ENCODE measurements at places on chromosomes 12 and 14.

DNA sequence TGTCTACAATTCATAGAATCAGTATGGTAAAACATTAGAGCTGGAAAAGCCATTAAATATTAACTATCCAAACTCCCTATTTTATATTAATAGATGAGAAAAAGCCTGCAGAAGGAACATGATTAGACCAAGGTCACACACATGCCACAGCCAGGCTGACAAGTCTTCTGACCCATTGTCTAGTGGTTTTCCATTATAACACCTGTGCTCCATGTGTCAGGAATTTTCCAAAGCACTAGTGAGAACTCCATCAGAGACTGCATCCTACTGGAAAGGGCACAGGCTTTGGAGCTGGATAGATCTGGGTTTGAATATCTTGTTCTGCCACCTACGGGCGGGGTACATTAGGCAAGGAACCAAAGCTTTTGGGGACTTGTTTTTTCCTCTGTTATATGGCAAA, 325.5 kb downstream of the RAD51B start:
- DNase-seq = no peak

- DNase-seq = no peak
Observed at GRCh38 chr14:56676042-56676441, 96.4 kb downstream of the TMEM260 start.

- DNase-seq = no peak
Observed at GRCh38 chr12:38903596-38903995, 1.8 kb downstream of the CPNE8 start.

GRCh38 chr12:106135075-106135474, 3.7 kb downstream of the NUAK1 start:
- no peak for DNase-seq

- no peak for DNase-seq
Observed at GRCh38 chr12:65307169-65307501, 28.7 kb downstream of the MSRB3 start.

- no peak for DNase-seq
Observed at GRCh38 chr14:60566101-60566500, 57.2 kb downstream of the SIX6 start.

DNA sequence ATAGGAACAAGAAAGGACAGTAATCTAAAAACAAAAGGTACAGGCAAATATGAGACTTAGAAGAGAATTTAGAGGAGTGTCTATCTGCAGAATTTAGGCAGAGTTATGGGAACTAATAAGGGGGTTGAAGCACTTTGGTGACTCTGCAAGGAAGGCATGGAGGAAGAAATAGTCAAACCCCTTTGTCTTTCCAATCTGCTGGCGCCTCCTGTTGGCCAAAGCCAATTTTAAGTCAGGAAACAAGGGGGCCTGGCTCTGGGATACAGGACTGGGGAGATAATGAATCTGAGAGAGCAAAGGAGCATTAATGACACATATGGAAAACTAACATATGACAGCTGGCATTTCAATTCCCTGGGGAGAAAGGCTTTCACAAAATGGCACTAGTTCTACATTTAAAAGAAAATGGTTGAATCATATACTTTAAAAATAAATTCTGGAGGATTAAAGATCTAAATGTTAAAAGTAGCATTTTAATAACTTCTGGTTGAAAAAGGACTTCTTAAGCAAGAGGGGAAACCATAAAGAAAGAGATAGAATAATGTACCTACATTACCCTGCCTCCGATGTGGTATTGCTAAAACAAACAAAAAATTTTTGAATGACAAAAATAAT, 48.5 kb upstream of the CSRP2 start:
- DNase-seq = peak; percentile 60

DNA sequence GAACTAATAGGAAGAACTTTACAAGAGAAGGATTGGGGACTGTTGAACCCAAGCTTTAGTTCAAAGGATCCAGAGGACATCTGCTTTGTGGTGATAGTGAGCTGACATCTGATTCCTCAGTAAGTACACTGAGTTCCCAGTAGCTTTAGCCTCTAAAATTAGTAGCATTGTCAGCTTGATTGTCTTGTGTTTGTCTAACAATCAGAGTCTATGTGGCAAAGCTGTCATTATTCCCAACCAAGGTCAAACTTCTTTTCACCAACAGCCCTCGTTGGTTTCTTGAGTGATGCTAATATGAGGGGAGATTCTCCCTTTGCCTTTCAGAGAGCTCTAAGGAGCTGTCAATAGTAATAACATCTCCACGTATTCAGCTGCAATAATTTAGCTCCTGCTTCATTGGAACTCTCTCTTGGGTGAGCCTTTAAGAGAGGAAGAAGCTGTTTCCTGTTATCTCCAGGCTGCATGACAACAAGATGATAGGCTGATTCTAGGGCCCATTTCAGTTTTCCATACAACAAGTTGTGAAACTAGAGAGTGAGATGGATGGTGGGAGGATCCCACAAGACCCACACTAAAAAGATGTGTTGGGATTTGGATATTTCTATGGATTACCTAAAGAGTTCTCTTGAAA, 46.7 kb downstream of the TGFB3 start:
- no peak for DNase-seq

DNA sequence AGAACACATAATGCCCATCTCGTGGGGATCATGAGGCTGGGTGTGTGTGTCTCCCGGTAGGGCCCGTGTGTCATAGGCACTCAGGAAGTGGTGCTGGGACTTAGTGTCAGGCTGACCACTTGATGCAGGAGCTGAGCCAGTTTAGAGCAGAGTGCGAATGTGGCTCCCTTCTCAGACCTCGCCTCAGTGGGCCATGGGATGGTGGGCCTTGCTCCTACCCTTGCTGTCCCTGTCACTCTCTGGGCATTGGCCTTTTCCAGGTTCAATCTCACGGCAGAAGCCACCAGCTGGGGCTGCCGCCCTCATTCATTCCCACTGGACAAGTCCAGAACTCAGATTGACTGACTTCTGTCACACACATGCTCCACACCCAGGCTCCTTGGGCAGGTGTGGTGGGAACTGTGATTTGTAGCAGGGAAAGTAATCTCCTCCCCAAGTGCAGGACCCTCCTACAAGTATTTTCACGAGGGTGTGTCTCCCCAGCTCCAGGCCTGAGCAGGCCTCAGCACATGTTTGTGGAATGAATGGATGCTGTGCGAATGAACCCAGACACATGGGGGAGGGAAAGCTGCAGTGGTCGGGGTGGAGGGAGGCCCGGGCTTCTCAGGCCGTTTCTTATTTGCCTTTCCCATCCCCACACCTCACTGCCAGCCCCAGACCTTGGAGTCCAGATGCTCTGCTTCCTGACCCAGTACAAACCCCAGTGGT, 54.9 kb downstream of the BEGAIN start:
- DNase-seq = no peak

- DNase-seq = no peak
Observed at GRCh38 chr12:65632131-65632855, 192.0 kb upstream of the HMGA2 start.

DNA sequence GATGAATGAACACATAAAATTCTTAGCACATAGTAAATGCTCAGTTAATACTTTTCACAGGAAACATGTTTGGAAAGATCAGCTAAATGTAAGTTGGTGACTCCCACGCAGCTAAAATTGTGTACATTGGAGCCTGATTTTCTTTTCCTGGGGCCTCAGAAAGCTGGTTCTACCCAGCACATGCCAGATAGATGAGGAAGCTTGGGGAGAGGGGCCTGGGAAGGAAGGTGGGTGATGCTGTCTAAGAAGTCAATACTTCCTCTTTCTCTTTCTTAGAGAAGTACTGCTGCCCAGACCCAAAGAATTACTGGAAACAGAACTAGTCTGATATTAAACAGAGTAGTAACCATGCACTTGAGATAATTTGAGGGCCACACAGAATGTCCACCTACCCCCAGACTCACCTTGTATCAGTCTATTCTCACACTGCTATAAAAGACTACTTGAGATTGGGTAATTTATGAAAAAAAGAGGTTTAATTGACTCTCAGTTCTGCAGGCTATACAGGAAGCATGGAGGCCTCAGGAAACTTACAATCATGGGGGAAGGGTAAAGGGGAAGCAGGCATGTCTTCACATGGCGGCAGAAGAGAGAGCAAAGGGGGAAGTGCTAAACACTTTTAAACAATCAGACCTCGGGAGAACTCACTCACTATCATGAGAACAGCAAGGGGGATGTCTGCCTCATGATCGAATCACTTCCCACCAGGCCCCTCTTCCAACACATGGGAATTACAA, 123.3 kb upstream of the MED13L start:
- no peak for DNase-seq

GRCh38 chr12:89278862-89279261, 73.4 kb downstream of the DUSP6 start:
- DNase-seq = no peak

DNA sequence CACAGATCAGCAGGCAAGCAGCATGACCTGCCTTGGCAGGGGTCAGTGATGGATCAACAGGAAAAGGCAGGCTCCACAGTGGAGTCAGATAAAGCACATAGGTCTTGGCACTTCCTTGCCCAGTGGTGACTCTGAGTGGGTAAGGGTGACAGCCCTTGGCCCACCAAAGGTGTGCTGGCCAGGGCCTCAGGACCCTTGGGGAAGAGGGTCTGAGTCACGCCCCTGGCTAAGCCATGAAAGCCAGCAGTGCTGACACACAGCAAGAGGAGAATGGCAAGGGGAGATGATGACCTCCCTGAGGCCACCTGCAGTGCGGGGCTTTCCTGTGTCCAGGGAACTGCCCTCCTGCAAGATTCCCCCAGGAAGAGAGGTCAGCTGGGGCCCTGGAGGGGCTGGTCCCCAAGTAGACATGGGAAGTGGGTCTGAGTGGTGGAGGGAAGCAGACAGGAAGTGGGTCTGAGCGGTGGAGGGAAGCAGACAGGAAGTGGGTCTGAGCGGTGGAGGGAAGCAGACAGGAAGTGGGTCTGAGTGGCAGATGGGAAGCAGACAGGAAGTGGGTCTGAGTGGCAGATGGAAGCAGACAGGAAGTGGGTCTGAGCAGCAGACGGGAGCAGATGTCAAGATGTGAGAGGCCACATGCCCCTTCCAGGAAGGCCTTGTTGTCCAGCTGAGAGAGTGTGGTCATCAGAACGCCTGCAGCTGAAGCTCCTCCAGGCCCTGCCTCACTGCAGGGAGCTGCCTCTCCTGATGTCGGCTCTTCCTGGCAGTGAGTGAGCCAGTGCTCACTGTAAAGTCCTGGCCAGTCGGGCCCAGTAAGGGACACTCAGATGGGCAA, 34.8 kb downstream of the DIO3 start:
- DNase-seq = no peak

DNA sequence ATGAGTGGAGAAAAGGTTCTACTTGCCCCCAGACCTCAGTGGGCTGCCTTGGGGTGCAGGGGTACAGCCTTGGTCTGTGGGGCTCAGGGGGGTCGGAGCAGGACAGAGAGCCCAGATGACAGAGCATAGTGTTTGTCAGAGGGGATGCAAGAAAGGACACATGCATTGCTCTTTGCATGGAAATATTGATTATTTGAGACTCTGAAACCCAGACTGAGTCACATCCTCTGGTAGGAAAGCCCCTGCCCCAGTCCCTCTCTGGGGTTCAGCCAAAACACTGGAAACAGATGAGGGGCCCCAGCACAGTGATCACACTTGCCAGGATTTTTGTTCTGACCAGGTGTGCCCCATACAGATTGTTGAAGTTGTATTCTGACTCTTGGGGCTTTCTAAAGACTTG, 1094.4 kb downstream of the BCL11B start:
- no peak for DNase-seq

DNA sequence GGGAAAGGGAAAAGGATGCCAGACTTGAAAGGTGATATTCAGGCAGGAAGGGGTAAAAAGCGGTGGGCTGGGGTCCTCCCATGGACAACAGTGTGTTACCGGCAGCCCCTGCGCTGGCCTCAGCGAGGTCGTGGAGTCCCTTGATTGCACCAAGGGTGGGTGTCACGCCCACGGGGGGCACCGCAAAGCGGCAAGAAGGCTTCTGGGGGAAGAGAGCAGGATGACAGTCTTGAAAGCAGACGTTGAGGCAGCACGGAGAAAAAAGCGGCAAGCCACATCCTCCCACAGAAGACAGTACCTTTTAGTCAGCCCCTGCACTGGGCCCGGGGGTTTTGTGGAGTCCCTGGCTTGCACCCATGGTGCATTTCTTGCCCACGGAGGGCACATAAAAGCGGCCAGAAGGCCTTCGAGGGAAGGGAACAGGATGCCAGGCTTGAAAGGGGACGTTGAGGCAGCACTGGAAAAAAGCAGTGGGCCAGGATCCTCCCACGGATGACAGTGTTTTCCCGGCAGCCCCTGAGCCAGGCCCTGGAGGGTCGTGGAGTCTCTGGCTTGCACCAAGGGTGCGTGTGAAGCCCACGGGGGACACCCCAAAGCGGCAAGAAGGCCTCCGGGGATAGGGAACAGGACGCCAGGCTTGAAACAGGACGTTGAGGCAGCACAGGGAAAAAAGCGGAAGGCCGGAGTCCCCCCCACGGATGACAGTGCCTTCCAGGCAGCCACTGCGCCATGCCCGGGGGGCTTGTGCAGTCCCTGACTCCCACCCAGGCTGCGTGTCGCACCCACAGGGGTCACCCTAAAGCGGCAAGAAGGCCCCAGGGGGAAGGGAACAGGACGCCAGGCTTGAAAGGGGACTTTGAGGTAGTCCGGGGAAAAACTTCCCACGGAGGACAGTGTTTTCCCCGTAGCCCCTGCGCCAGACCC, 162.2 kb upstream of the ALG10B start:
- no peak for DNase-seq

GRCh38 chr12:47077206-47078085, 2.0 kb upstream of the PCED1B start:
- no peak for DNase-seq

DNA sequence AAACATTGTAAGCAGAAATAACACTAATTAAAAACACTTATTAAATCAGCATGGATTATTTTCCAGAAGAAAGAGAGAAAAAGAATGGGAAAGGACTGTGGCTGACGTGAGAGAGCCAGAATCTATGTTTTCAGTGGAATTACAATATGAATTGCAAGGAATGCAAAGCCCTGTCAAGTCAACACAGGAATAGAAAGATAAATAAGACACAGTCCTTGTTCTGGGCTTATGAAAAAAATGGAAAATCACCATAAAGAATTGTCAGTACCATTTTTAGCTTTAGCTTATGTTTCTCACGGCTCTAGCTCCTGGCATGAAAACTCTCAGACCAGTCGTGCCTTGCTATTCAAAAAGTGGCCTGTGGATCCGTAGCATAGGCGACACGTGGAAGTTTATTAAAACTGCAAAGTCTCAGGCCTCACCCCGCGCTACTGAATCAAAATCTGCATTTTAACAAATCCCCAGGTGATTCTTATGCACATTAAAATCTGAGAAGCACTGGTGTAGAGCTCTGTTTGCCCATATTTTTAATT, 549.1 kb downstream of the RPS29 start:
- no peak for DNase-seq
